ENCODE measurements at places on chromosomes 11 and 22.

- no peak for DNase-seq
Observed at GRCh38 chr11:35943309-35943708, 553 bp upstream of the LDLRAD3 start.

DNA sequence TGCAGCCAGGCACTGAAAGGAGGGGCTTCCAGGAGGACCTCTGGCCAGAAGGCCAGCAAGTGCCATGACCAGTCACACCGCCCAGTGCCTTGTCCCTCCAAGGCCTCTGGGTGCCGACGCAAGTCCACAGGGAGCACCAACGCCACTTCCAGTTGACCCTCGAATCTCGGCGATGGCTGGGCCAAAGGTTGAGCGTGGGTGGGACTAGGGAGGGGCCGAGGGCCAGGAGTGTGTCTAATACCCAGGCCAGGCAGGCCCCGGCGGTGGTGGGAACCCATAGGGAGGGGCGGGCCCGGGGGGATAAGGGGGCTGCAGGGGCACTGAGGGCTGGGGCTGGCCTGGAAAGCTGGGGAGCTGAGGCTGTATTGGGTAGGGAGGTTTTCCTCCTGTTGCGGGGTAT, 29.3 kb downstream of the CD5 start:
- no peak for DNase-seq

GRCh38 chr11:120932305-120932915, 91.5 kb upstream of the TBCEL start:
- no peak for DNase-seq

DNA sequence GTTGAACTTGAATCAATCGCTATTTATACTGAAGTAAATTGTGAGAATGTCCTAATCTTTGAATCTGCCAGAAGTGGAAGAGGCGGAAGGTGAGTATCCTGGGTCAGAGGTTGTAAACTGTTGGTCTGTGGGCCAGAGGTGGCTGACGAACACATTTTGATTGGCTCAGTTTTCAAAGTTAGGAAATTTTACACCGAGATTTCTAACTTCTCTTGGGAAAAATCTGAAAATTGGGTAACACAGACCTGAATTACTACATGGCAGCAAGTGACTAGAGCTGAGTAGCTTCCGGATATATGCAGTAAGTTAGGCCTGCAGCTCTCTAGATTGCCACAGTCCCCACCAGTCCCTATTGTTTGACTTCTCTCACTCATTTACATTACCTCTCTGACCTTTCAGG, 56.8 kb upstream of the ALKBH3 start:
- DNase-seq = no peak

DNA sequence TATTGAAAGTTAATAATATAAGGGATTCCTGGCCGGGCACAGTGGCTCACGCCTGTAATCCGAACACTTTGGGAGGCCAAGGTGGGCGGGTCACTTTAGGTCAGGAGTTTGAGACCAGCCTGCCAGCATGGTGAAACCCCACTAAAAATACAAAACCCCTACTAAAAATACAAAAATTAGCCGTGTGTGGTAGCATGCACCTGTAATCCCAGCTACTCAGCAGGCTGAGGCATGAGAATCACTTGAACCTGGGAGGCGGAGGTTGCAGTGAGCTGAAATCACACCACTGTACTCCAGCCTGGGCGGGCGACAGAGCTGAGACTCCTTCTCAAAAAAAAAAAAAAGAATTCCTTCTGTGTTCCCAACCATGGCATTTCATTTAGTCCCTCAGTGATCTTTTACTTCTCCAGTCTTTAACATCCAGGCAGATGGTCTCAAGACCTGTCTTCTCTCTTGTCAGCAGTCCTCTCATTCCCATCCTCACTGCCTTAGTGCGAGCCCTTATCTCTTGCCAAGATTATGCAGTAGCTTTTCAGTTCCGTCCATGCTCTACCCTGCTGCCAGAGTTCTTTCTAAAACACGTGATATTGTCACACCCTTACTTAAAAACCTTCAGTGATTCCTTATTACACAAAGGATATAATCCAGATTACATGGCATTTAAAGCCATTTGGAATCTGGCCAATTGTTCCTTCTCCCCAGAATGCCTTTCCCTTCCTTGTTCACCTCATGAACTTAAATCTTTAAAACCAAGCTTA, 17.9 kb downstream of the RTN3 start:
- no peak for DNase-seq

GRCh38 chr11:80495116-80495515, 1054.3 kb upstream of the TENM4 start:
- no peak for DNase-seq

DNA sequence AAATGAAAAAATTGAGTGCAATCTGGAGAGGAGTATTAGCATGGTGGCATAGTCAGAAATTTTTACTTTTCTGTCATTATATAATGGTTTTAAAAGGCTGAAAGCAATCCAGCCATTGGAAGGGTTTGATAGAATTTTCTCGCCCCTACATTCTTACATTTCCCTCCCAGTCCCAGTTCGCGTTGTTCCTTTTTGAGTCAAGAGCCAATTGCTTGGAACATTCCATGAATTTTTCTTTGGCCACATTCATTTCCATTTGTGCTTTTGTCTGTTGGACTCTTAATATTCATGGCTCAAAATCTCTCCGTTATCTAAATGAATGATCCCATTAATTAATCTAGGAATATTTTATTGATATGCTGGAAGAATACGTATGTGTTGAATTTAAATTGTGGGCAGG, 66.0 kb downstream of the GRK3 start:
- no peak for DNase-seq

Data from effector memory CD8-positive, alpha-beta T cell (primary cell).